ENCODE measurements at places on chromosomes 1 and 21.
A peak's percentile ranks its signal among the peaks of the same experiment; 100 is the strongest.

DNA sequence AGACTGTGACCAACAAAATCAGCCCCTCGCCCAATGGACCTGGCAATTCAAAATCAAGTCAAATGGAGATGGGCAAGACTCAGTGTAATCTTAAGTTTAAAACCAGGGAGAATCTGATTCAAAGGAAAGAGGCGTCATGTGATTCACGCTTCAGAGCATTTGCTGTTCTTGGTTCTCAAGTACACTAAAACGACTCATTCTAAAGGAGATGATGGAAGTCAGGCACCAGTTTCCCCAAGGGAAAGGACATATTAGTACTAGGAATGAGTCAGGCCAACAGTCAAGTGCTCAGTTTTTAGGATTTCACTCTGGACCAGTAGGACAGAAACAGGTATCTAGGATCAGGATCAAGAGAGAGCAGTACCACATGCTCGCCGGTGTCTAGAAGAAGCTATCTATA, 429.6 kb downstream of the PLPP3 start:
- peaks cover 7% of the 10 kb centered on the region for H3K4me1 ChIP-seq
- no peak overlapping the region for H3K4me3 ChIP-seq
- H3K27me3 ChIP-seq: no peaks in the 10 kb centered on the region

DNA sequence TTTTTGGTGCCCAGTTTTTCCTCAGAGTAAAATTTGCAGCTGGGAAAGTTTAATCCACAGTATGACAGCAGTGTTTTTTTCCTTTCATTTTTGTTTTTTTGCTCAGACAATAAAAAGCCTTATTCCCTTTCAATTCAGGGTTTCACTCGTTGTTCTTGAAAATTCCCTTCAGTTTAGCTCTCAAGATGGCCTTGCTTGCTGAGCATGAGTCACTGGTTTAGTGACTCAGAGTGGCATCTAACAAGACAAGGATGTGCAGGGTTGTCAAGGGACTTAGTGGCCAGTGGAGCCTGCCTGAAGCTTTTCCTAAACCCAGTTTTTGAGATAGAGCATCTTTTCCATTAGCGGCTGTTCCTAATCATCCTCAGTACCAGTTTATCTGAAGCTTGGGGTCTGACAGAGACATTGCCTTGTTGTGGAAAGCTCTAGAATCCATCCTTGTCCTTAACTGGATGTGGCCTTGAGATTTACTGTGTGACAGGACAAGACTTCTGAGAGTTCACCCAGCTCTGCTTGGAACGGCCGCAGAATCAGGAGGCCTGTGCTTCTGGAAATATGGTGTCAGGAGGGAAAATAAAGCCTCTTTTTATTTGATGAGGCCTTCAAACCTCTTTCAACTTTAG, 48.4 kb upstream of the DNAJC6 start:
- H3K36me3 ChIP-seq: no peaks in the 10 kb centered on the region
- H3K27ac ChIP-seq: no peak overlapping the region
- no peak overlapping the region for H3K4me3 ChIP-seq
- H3K4me1 ChIP-seq: peaks cover 15% of the 10 kb centered on the region
- H3K27me3 ChIP-seq: no peaks in the 10 kb centered on the region
- no peak for DNase-seq

- H3K27me3 ChIP-seq: peaks cover 5% of the 10 kb centered on the region
- no peak overlapping the region for H3K4me3 ChIP-seq
- no peak overlapping the region for H3K27ac ChIP-seq
- H3K36me3 ChIP-seq: no peaks in the 10 kb centered on the region
- peaks cover 7% of the 10 kb centered on the region for H3K4me1 ChIP-seq
These were observed 39.3 kb downstream of the SPAG17 start for GRCh38 chr1:118145721-118146120.

DNA sequence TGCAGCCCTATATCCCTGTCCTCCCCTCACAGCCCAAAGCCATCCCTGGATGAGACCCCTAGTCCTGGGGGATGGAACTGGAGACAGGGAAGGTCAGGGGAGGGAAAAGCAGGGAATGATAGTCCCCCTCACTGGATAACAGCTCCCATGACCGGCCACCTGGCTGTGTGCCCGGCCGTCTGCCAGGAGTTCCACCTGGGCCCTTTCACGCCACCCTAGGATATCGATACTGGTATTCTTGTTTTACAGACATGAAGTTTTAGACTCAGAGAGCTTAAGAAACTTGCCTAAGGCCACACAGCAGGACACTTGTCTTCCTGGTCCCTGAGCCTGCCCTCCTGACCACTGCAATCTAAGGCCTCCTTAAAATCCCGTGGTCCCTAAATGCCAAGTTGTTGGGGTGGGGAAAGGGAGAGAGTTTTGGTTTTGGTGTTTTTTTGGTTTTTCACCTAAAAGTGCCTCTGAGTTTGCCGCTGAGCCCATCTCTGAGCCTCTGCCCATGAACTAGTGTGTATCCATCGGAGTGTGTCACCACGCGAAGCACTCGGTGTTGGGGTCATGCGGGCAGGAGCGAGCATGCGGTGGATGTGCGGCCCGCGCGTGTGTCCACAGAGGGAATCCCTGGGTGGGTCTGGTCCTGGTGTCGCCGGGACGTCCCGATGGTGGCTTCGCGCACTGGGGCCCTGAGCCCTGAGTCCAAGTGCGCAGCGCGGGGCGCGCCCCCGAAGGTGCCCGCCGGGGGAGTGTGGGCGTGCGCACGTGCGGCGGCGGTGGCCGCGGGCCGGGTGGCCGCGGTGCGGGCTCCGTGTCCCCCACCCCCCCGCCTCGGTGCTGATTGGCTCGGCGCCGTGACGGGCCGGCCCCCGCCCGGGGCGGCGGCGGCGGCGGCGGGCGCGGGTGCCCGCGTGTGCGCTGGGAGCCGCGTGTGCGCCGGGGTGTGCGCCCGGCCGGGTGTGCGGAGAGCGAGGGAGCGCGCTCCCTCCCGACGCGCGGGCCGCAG, at the start of gene EPHA8:
EPHA8 (plus strand) TSS at position 906 of the 1,000 bp plus-strand sequence. CDS start 147 bp downstream, outside the sequence.
- H3K27me3 ChIP-seq: peaks cover 73% of the 10 kb centered on the region
- no peaks in the 10 kb centered on the region for H3K4me1 ChIP-seq

DNA sequence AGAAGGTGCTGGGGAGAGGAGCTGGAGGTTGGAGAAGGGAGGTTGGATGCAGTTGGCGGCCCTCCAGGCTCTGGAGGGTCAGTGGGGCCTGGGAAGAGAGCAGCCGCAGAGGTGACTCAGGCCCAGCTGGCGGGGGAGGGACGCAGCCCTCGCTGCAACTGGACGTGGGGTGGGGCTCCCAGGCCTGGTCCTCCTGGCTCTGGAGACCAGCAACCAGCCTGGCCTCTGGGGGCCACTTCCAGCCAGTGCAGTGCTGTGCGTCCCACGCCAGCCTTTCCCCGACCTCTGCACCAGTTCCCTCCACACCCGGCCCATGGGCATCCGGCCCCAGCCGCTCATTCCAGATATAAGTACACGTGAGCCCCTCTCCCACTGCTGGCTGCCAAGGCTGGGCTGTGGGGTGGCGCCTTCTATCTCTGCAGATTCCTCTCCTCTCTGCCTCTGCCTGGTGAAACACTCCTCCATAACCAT, 38.0 kb upstream of the COL18A1 start:
- no peaks in the 10 kb centered on the region for H3K27me3 ChIP-seq
- H3K36me3 ChIP-seq: no peaks in the 10 kb centered on the region
- H3K4me1 ChIP-seq: peaks cover 20% of the 10 kb centered on the region

DNA sequence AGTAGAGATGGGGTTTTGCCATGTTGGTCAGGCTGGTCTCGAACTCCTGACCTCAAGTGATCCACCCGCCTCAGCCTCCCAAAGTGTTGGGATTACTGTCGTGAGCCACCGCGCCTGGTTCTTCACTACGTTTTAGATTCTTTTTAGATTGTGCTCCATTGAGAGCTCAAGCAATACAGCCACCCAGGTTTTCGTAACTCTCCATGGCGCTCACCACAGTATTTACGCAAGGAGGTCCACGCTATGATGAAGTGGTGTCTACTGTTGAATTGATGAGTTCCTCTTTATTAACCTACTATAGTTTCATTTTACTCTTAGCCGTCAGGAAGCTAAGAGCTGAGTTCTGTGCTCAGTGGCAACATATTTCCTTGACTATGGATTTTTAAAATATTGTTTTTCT, 1.8 kb upstream of the KIF1B start:
- H3K27me3 ChIP-seq: no peaks in the 10 kb centered on the region
- peaks cover 15% of the 10 kb centered on the region for H3K4me1 ChIP-seq
- H3K27ac ChIP-seq: peak overlapping the region; percentile 15
- no peak for DNase-seq
- no peaks in the 10 kb centered on the region for H3K36me3 ChIP-seq

All from upper lobe of right lung (tissue), 1 donor.